ENCODE measurements at places on chromosomes 2 and 18. TPM values are rescaled to one million over a fixed set of nuclear protein-coding genes. Genes with fewer than 3 reads are reported as not detected.

GRCh38 chr2:127137741-127138140 lies 30.8 kb upstream of the BIN1 start:
- H3K27me3 ChIP-seq: no peaks in the 10 kb centered on the region
- no peak overlapping the region for H3K4me3 ChIP-seq
- no peak for DNase-seq

DNA sequence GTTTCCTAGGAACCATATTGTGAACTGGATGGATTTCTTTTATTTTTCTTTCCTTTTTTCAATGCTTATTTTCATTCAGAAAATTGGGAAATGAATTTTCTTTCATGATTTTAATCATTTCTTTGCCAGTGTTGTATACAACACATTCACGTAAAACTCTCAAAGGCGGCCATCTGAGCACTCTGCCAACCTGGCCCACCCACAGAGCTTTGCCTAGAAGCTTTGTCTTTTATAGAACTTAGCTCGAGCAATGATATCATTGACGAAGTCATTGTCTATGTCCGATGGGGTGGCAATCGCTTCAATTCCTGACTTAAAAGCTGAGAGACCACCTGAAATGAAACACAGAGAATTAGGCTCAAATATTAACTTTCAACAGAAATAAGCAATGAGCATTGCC lies 13.3 kb downstream of the LYG2 start:
- no peak for DNase-seq
- H3K36me3 ChIP-seq: no peaks in the 10 kb centered on the region
- no peak overlapping the region for H3K27ac ChIP-seq
- no peaks in the 10 kb centered on the region for H3K4me1 ChIP-seq
- no peak overlapping the region for H3K4me3 ChIP-seq
- H3K27me3 ChIP-seq: no peaks in the 10 kb centered on the region

GRCh38 chr2:105801961-105802360 lies 57.2 kb downstream of the NCK2 start:
- H3K36me3 ChIP-seq: no peaks in the 10 kb centered on the region
- peaks cover 9% of the 10 kb centered on the region for H3K4me1 ChIP-seq
- H3K27me3 ChIP-seq: no peaks in the 10 kb centered on the region
- DNase-seq: no peak
- H3K4me3 ChIP-seq: no peak overlapping the region
- no peak overlapping the region for H3K27ac ChIP-seq

DNA sequence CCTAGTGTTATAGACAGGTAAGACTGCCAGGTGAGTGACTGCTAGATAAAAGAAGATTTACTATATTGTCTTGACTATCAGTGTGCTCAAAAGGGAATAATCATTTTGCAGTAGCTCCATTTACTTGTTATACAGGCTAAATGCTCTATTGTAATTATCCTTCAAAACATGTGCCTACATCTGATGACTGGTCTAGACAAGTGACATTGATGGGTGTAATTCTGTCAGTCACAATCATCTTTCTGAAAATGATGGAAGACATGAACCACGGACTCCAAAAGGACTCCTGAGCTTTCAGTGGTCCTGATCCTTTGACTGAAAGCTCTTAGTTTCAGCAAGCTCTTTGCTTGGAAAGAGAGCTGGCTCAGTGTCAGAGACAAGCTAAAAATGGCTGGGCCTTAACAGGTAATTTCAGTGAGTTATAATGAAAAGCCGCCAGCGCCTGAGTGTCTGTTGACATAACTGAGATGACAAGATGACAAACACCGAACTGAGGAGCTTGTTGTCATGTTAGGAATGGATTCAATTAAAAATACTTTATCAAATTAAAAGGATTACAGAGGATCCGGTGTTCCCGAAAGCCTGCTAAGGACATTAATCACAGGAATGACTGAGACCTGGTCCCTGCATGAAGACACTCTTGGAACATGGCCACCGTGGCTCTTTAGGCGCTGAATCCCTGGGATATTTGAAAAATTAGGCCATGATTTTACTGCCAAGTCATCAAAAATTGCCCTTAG lies 141.7 kb downstream of the CMPK2 start:
- no peak overlapping the region for H3K27ac ChIP-seq
- H3K4me1 ChIP-seq: no peaks in the 10 kb centered on the region
- H3K27me3 ChIP-seq: no peaks in the 10 kb centered on the region

The GYPC gene
- 181 TPM for total RNA-seq

The LINC00305 gene
- not detected for total RNA-seq
